ENCODE measurements at places on chromosomes 4 and X.

DNA sequence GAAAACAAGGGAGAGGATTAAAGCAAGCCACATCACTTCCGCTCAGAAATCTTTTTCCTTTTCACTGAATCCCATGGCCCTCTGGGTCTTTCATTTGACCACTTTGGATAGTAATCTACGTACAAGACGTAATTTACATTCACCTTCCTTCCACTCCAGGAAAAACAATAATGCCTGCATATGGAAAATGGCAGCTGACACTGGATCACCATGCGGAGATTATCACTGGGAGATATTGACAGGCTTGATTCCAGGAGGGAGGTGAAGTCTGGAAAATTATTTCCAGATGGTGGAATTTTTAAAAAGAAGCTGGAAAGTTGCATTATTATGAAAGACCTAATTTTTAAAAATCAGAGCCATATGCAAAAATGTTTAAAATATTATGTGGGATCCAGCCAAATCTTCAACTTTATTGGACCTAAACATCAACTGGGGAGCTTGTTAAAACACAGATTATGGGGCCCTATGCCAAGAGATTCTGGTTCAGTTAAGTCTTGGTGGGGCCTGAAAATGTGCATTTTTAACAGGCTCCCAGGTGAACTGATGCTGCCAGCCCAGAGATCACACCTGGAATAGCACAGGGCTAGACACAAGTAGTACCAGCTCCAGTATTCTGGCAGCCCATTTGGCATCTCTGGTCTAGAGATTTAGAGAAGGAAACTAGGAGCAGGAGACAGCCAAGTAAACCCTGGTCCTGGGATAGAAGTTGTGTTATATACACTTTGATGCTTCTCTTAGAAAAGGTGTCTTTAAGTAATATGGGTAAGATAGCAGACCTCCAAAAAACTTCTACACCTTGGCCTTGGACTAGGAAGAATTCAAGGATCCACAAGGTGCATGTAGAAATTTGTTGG lies 290.3 kb upstream of the LDB2 start:
- no peak for DNase-seq

DNA sequence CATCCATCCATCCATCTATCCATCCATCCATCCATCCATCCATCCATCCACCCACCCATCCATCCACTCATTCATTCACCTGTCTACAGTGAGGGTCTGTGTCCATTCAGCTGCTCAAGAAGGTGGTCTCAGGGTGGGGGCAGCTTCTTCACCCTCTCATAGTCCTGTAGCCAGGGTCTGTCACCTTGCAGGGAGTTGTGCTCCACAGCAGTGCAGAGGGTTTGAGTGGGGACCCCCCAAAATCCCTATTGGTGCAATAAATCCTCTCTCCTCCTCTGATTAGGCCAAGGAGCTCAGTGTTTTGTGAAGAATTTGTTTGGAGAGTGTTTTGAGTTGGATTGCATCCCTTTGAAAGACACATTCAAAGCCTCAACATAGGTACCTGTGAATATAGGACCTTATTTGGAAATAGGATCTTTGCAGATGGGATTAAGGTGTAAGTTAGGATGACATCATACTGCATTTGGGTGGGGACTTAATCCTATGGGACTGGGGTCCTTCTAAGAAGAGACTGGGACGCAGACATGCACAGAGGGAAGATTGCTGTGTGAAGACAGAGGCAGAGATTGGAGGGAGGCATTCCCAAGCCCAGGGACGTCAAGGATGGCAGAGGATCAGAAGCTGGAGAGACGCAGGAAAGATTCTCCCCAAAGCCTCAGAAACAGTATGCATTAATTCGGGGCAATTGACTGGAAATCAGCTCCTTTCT lies 12.0 kb downstream of the P2RY8 start:
- no peak for DNase-seq

DNA sequence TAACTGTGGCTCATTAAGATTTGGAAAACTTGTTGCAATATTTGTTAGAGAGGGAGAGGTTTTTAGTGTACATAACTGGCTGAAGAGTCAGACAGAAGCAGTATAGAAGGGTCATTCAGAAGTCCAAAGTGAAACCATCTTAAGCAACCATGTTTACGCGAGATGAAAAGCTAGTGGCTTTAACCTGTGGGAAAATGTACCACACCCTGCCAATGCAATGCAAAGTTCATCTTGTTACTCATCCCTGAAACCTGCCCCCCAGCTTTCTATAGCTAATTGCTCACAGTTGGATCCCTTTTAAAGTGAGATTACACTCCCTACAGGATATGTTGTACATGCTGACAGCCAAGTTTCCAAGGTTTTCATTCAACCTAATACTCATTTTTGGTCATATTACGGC lies 96.7 kb upstream of the RAPGEF2 start:
- DNase-seq: no peak

DNA sequence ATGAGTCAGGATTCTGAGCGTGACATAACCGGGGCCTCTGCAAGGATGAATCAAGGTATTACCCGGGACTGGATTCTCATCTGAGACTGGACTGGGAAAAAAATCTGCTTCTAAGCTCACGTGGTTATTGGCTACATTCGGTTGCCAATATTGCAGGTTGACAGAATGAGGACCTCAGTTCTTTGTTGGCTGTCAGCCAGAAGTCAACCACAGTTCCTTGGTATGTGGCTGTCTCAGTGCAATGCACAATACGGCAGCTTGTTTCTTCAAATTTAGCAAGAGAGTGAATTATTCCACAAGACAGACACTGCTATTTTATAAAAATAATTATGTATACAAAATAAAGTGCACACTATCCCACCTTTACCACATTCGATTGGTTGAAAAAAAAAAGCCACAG lies 424.2 kb downstream of the KLHL4 start:
- peak; percentile 2 for DNase-seq
